ENCODE measurements at places on chromosomes 4 and X.
A peak's percentile ranks its signal among the peaks of the same experiment; 100 is the strongest.

- DNase-seq: no peak
Measured at GRCh38 chrX:290476-291166, 9.4 kb downstream of the PLCXD1 start.

- no peak for DNase-seq
Measured at GRCh38 chr4:58252656-58253055, 1142.5 kb upstream of the IGFBP7 start.

- no peak for DNase-seq
Measured at GRCh38 chr4:36237366-36238313, 6.7 kb downstream of the ARAP2 start.

DNA sequence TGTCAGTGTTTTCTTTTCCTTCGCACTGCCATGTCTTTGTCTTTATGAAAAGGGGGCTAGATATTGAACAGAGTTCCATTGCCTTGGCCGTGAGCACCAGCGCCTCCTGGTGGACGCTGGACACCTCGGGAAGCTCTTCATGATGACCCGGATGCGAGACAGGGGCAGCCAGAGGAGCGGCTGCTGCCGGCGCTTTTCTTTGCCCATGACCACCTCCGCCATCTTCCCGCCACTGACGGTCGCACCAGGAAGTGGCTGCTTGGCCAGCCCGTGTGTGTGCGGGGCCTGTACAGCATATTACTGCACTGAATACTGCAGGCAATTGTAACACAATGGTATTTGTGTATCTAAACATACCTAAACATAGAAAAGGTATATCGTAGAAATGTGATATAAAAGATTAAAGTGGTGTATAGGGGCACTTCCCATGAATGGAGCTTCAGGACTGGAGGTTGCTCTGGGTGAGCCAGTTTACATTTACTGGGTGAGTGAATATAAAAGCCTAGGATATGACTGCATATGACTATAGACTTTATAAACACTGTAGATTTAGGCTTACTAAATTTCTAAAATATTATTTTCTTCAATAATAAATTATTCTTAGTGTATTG lies 15.8 kb upstream of the GRIA2 start:
- DNase-seq: peak; percentile 8

DNA sequence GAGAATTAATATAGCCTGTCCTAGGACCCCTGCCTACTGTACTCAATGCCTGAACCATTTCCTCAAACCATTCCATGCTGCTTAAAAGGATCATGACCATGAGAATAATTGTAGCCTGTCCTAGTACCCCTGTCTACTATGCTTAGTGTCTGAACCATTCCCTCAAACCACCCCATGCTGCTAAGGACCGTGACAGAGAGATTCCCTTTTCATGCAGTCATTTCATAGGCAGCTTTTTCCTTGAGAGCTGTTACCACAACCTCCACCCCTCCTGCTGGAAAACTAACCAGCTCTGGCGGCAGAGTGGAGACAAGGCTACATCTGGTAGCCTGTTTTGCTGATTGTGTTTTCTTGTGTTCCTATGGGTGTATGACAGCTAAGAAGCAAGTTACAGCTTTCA lies 174.9 kb upstream of the SMARCAD1 start:
- DNase-seq: no peak

DNA sequence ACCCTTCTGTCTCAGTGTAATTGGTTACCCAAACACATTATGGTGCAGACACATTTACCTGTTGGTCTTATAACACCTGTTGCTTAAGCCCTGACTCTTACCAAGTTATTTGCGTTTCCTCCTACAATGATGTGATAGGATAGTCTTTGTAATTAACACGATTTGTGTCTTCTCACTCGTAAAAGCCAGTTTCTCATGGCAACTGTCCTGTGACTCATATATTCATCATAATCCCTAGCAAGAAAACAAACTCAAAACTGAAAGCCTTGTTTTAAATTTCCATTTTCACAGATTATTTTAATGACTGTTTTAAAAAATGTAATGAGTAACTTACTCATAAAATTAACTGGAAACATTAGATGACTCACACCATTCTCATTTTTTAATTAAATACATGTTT lies 495.2 kb downstream of the NLGN4X start:
- no peak for DNase-seq

DNA sequence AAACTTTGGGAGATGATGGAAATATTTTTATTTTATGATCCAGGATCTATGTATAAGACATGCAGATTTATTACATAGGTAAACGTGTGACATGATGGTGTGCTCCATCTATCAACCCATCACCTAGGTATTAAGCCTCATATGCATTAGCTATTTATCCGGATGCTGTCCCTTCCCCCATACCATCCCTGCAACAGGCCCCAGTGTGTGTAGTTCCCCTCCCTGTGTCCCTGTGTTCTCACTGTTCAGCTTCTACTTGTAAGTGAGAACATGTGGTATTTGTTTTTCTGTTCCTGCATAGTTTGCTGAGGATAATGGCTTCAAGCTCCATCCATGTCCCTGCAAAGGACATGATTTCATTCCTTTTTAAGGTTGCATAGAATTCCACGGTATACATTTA lies 28.1 kb upstream of the ZCCHC4 start:
- no peak for DNase-seq

All from B cell (primary cell).